ENCODE measurements at places on chromosomes 5 and 9.

DNA sequence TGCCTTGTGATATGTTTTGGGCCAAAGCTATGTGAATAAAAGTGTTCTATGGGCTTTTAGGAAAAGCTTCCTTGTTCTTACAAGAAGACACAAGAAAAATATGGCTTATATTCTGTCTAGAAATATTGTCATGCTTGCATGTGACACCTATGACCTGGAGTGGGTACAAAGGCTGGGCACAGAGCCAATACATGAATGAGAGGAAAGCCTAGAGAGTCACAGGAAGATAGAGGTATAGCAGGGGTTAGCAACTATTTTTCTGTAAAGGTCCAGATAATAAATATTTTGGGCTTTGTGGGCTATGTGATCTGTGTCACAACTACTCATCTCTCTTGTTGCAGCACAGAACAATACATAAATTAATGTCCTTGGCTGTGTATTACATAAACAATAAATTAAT lies 196.6 kb upstream of the CD180 start:
- no peak for DNase-seq

- DNase-seq = no peak
Observed at GRCh38 chr5:155728857-155729683, 597.9 kb upstream of the SGCD start.

DNA sequence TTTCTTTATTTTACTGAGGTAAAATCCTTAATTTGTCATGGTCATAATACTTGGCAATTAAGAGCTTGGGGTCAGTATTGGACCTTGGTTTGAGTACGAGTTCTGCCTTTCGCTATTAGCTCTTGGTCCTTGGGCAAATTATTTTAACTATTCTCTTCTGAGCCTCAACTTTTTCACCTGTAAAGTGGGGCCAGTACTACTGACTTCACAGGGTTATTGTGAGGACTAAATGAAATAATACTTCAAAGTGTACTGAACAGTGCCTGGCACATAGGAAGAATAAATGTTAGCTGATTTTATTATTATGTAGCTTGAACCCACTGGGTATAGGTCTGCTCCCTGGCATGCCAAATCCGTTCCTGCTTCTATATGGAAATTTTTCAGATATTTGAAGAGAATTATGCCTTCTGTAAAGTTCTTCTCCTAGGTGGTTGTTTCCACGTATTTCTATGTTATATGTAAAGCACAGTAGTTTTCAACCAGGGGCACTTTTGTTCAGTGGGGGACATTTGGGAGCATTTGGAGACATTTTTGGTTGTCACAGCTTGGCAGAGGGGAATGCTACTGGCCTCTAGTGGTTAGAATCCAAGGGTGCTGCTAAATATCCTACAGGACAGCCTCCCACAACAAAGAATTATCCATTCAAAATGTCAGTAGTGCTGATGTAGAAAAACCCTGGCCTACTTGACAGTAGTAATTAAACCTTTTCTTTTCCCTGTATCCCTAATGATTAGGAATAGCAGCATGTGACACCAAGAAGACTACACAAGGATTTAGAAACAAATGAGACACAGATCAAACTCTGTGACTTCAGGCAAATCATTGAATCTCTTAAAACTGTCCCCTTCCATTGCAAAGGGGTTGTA lies 4.5 kb downstream of the RCL1 start:
- no peak for DNase-seq

DNA sequence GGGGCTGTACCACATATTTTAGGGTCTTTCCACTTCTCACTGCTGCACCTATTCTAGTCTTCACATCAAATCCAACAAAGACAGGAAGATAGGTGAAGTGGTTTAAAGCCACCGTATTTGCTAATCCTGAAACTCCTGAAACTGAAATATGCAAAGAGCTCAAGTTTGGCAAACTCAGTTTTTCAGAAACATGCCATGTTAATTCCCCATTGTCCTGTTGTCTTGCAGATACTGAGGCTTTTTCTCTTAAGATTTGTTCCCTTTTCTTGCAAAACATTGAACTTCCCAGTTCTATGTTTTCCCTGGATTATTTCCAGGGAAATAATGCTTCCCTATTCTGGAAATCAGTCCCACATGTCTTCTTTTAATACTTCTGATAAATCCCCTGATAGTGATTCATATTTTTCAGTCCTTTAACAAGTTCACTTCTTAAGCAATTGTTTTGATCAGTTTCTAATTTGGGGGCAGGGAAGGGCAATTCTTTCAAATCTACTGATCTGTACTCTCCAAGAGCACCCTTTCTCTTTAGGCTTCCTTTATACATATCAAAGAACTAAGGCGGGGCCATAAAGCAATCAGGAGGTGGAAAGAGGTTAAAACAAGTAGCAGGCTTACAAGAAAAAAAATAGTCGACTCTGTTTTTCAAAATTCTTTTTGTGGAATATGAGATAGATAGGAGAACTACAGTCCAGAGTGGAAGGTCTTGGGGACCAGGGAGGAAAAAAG lies 648.5 kb downstream of the BNC2 start:
- no peak for DNase-seq

GRCh38 chr5:66864240-66864884 lies 268.2 kb downstream of the MAST4 start:
- no peak for DNase-seq

DNA sequence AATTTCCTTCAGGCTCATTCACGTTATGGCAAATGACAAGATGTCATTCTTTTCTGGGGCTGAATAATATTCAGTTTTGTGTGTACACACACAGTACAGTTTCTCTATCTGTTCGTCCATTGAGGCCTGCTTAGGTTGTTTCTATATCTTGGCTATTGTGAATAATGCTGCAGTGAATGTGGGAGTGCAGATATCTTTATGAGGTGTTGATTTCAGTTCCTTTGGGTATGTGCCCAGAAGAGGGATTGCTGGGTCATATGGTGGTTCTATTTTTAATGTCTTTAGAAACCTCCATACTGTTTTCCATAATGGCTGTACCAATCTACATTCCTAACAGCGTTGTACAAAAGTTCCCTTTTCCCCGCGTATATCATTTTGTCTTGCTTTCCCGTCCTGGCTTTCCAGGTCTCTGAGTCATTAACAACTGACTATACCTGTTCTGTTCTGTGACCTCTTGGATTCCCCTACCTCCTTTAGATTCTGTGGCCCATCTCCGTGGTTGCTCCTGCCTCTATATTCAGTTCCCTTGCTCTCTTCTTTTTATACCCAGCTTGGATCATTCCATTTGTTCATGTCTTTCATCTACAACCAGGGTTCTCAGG lies 6.8 kb downstream of the SNX30 start:
- no peak for DNase-seq

DNA sequence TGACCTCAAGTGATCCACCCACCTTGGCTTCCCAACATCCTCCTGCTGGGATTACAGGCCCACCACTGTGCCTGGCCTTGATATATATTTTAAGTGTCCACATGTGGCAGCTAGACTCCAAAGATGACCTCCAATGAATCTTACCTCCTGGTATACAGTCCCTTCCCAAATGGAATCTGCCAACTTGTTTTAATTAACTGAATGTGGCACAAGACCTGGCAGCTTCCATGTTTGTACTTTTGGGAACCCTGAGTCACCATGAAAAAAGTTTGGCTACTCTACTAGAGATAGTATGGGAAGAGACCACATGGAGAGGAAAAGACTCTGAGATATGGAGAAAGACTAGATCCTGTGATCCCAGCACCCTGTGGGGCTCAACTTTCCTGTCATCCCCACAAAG lies 42.5 kb downstream of the CCL28 start:
- DNase-seq = no peak

- no peak for DNase-seq
Observed at GRCh38 chr5:145408048-145408341, 427.1 kb downstream of the PRELID2 start.

DNA sequence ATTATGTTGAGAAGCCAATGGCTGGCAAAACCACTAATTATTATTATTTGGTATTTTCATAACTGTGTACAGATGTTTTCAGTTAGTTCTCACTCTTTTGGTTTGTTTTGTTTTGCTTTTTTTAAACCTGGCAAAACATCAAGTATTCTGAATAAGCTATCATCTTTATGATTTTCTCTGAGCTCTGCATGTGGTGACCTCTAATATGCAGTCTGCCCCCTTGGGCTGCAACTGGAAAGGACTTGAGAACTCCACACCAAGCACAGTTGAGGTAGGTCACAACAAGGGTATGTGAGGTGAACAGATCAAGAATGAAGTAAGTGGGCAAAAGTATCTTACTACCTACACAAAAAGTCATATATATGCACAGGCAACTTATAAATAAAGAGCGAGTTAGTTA lies 202.2 kb downstream of the NFIB start:
- DNase-seq = no peak

DNA sequence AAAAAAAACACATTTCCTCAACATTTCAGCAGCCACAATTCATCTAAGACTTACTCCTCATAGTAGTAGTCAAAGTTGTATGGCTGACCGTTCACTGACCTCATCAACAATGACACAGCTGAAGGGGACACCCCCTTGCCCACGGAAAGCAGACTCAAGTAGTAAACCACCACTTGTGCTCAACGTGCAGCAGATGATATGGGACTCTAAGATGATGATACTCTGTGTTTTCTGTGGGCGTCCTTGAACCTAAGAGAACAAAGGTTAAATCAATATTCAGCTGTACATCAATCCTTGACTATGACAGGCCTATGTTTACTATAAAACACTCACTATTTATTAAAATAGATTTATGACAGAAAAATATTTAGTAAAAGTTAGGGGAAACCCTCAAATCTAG lies 71.6 kb downstream of the SETX start:
- DNase-seq = no peak

DNA sequence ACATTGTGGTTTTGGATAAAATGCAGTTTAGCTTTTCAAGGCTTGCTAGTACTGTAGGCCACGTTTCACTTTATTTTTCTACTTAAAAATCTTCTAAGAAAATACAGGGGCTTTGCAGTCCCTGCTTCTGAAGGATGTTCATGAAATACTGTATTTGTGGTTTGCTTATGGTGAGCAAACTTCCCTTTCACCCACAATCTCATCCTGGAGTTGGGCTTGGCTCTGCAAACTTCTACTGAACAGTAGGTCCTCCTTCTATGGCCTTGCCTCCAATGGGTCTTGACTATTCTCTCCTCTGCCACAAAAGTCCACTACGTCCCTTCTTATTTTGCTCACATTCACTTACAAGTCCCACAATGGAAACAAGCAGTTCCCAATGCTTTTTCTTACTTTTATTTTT lies 502.7 kb upstream of the KLF4 start:
- no peak for DNase-seq

DNA sequence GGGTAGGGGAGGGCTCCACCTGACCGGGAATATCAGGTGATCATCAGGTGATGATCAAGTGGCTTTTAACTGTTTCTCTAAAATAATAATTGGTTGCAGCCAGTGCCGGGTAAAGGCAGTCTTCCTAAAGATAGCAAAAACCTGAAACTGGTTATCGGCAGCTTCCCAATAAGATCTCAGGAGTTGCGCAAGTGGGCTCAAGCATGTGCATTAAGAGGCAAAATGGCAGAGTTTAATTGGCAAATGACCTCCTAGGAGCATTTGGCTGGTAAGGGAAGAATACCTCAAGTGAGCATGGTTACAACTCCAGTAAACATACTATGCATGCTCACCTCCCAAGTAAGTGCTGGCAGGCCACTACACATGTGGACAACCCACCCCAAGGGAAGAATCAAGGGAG lies 4.2 kb downstream of the C1QTNF3 start:
- DNase-seq = no peak

DNA sequence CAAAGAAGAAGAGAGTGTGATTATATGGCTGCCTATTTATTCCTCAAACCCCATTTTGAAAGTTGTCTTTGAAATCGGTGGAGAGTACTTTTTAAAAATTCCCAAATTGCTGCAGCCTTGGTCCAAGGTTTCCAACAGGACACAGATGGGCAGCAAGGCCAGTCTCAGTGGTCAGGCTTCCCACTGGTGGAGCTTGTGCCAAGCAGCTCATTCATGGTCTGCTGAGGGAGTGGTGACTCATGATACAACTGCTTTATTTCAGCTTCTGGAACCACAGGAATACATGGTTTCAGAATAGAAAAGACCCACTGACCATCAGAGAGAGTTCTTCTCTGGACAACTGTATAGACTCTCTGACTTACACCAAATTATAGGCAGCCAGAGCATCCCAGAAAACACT lies 673.1 kb upstream of the KLF4 start:
- no peak for DNase-seq

- DNase-seq = no peak
Observed at GRCh38 chr5:150184990-150185912, 4.6 kb upstream of the SLC6A7 start.

DNA sequence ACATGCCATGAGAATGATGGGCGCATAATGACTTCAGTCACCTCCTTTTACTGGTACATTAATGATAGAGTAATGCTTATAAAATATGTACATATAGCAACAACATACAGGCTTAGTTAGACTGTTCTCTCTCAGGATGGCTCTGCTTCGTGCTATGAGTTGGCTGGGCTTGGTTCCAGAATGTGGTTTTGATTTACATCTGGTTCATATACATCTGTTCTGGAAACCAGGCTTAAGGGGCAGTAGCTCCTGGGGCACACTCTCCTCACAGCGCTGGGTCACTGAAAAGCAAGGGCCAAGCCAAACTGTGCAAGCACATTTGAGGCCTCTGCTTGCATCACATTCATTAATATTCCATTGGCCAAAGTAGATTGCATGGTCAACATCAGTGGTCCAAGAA lies 44.9 kb downstream of the PCSK1 start:
- no peak for DNase-seq

DNA sequence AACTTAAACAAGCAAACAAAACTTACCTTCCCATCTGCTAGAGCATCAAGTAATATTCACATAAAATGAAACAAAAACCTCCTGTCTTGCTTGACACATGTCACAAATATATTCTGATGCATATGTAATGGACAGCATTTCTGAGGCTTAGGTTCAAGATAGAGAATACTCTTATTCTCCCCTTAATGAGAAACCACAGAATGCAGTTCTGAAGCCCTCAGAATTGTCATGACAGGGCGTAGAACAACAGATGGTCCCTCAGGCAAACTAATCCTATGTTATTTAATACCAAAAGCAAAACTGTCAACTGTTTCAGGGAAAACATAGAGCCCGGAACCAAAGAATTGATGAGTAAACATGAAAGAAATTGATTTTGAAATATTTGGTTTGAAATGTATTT lies 229.9 kb upstream of the RIOK2 start:
- no peak for DNase-seq

DNA sequence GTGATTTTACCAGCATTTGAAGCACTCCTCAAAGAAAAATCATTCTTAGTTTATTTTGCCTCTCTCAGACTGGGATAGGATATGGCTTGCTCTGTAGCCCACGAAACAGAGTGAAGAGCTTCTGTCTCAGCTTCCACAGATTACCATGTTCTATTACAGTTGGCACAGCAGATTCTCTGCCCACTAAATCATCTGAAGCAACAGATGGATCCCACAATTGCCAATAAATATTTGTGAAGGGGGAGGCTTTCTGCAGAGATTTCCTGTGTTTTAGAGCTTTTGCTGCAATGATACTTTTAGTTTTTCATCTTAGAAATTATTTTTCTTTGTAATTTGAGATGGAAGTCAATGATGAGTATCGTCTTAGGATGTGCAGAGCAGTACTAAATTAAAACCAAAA lies 12.3 kb upstream of the MAP3K1 start:
- DNase-seq = no peak

- no peak for DNase-seq
Observed at GRCh38 chr9:108897324-108898096, 35.4 kb downstream of the ACTL7A start.

GRCh38 chr9:211557-211956 lies 3.1 kb upstream of the DOCK8 start:
- DNase-seq = no peak

All from stimulated activated CD8-positive, alpha-beta memory T cell treated with anti-CD3 and anti-CD28 coated beads, Interleukin-4, amount 100 ng/mL, for 24 hours (primary cell).